ENCODE measurements at places on chromosomes 1 and 21. TPM values are rescaled to one million over a fixed set of nuclear protein-coding genes. Genes with fewer than 3 reads are reported as not detected.

Gene OR14I1
- not detected for total RNA-seq

GRCh38 chr1:192445839-192446489 lies 129.2 kb downstream of the RGS21 start:
- DNase-seq = peak; percentile 38

Gene ITGB2
- total RNA-seq = 0.26 TPM

DNA sequence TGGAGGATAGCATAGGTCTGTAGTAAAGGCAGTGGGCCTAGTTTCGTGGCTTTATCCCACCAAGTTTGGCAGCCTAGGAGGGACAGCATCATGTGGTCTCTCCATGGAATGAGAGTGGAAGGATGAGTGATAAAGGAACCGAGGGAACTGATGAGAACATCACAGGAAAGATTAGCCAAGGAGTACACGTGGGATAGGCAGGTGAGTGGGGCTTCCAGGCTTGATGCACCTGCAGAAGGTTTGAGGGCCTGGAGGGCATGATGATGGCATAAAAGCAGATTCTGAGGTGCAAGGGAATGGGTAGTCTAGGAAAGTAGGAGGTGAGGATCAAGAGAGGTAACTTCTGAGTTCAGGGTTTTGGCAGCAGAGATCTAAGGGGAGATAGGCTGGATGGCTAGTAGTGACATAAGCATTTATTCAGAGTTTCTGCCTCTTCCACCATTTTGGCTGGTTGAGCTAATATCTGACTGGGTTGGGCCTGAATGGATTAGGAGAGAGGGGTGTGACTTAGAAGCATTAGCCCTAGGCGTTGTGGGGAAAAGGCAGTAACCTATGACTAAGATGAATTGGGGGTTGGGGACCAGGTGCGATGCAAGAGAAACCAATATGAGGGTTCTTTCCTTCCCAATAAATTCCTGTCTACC lies 9.1 kb downstream of the PTGFRN start:
- DNase-seq = peak; percentile 88

DNA sequence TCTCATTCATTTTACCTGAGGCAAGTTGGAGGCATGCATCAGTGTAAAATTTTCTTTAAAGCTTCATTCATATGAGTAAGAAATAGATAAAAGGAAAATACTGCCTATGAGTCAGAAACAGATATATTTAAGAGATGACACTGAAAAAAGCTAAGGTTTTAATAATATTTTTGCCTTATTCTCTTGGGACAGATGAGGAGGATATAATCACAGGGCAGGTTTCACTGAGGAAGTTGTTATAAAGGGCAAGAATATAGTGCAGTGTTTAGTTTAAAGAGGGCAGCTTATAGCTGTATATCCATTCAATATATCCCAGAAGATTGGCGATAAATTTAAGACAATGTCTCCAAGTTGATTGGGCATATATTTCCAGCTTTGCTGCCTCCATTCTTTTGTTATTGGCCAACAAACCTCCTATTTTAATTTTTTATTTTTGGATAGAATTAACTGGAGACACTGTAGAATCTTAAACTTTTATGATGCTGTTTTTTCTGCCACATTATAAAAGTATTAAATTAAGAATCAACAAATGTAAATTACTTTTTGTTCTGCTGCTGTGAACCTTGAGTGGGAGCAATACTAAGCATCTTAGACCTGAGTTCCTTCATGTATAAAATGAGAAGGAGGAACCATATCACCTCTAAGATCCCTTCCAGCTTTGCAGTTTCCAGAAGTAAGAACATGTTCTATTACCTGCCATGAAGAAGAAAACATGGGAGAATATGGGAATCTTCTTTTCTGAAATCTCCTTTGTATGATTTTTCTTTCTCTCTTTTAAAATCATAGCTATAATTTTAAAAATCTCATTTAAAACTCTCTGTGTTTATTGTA lies 171.6 kb downstream of the S1PR1 start:
- DNase-seq = no peak

DNA sequence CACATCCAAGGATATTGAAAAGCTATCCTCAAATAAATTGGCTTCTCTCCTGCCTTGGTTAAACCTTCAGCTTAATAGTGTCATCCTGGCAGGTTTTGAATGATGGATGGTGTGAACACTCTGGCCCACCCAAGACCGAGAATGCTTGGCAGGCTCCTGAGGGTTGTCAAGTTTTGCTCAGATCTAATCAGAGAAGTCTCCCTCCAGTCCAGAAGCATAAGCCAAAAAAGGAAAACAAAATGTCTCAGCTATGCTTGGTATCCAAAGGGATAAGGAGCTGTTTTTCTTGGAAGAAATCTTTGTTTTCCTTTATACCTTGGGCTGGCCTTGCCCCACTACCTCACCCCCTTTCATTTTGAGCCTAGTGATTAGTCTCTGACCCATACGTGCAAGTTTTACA lies 172.7 kb downstream of the CRB1 start:
- DNase-seq = no peak

GRCh38 chr1:81689531-81689941 lies 111.2 kb upstream of the ADGRL2 start:
- peak; percentile 56 for DNase-seq

DNA sequence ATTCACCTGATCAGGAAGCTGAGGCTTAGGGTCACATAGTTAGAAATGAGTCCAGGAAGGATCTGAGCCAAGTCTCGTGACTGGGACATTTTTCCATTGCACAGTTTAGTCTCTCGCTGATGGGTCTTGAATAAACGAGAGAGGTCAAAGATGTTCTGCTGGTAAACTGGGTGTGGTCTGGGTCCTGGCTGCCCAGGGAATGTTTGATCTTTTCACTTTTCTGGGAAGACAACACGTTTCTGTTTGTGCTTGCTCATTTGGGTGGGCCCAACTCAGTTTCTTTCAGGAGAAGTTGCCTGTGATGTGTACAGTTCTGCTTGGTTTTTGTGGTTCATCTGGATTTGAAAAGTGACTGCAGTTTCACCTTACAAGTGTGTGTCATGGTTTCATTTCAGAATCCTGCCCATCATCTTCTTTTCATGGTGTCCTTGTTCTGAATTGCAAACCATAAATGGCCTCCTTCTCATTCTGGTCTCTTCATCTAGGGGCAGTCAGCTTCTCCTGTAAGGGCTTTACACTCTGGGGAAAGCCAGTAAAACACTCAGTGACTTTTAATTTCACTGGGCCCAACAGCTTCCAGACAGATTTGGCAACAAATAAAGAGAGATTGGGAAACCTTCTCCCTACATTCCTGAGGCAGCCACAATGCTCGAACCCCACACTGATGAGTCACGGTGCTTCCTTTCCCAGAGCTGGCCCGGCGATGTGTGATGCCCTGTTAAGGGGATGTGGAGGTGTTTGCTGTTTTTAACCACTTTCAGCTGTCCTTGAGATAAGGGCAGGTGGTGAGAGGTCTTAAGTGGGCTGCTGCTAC lies 7.2 kb upstream of the TACSTD2 start:
- peak; percentile 96 for DNase-seq

- DNase-seq = no peak
These were observed 17.4 kb downstream of the DNM3 start for GRCh38 chr1:171858696-171859095.

DNA sequence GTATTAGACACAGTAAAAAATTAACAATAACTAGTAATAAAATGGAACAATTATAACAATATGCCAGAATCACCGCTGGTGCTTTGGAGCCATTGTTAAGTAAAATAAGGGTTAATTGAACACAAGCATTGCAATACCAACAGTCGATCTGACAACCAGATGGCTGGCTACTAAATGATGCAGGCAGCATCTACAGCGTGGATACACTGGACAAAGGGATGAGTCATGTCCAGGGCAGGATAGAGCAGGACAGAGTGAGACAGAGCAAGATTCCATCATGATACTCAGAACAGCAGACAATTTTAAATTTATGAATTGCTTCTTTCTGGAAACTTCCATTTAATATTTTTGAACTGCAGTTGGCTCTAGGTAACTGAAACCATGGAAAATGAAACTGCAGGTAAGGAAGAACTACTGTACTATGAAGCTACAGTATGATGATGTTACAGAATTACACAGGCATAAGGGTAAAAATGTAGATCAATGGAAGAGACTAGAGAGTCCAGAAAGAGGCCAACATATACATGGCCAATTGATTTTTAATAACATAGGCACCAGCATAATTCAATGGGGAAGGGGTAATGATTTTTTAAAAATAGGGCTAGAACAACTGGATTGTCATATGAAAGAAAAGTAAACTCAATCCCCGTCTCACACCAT lies 168.7 kb downstream of the RRAGC start:
- peak; percentile 76 for DNase-seq

GRCh38 chr1:180247061-180247460 lies 17.0 kb downstream of the LHX4 start:
- DNase-seq = peak; percentile 39

DNA sequence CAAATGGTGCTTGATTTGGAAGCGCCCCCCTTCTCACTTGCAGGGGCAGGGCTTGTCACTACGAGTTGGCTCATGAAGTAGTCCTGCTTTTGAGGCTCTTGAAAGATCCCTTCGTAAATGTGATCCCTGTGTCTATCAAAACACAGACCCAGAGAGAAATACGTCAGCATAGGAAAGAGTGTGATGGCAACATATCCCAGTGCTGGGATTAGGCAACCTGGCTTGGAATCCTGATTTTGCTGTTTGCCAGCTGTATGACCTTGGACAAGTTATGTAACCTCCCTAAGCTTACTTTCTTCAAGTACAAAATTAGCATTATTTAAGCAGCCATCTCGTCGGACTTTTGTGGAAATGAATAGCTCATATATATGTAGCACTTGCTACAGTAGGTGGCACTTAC lies 228.4 kb downstream of the ATG4C start:
- DNase-seq = no peak

Gene CCDC27
- total RNA-seq = not detected

- DNase-seq = no peak
These were observed 73.8 kb upstream of the ATP1A1 start for GRCh38 chr1:116299248-116299647.

GRCh38 chr1:248924696-248925532 lies 18.9 kb downstream of the PGBD2 start:
- DNase-seq = peak; percentile 47

DNA sequence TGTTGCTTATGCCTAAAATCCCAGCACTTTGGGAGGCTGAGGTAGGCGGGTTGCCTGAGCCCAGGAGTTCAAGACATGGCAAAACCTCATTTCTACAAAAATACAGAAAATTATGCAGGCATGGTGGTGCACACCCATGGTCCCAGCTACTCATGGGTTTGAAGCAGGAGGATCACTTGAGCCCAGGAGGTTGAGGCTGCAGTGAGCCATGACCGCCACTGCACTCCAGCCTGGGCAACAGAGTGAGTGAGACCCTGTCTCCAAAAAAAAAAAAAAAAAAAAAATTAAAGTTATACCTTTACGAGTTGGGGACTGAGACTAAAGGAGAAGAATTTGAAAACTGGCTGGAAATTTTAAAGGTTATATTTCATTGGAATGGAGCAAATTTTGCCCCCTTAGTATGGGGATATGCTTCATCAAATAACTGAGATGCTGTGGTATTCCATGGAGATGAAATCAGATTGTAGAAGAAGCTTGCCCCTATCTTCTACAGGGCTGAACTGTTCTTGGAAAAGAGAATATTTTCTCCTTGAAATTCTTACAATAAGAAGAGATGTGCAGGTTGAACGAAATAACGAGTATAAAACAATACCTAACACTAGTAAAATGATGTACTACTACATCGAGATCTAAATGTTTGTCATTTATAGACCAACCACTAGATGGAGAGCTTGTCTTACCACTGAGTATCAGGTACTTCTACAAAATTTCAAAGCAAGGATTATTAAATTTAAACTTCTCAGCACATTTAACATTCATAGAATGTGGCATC lies 34.9 kb upstream of the SCYL3 start:
- DNase-seq = peak; percentile 59

Gene APCS
- total RNA-seq = not detected

Gene RPTN
- total RNA-seq = 0.53 TPM

GRCh38 chr1:217527151-217527550 lies 103.7 kb downstream of the GPATCH2 start:
- peak; percentile 88 for DNase-seq

DNA sequence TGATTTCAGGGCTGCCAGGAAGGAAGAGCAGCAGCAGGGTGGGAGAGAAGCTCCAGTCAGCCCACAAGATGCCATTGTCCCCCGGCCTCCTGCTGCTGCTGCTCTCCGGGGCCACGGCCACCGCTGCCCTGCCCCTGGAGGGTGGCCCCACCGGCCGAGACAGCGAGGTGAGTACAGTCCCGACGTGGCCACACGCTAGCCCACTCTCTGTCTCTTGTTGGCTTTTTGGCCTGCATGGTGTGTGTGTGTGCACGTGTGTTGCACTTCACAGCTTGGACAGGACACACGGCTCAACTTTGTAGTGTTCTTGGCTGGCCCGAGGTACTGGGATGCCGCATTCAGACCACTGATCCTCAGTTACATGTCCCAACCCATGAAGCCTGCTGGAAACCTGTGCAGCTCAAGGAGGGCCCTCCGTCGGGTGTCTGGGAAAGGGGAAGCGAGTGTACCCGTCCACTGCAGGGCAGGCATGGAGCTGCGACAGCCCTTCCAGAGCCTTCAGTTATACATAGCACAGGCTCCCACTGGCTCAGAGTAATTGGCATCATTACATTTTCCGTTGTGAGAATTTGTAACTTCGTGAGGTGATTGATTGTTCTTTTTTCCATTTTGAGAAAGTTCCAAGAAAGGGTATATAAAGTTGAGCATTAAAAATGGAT lies 454 bp downstream of the CORT start:
- DNase-seq = no peak

- no peak for DNase-seq
These were observed 124.3 kb upstream of the PDE4B start for GRCh38 chr1:65668368-65668767.

DNA sequence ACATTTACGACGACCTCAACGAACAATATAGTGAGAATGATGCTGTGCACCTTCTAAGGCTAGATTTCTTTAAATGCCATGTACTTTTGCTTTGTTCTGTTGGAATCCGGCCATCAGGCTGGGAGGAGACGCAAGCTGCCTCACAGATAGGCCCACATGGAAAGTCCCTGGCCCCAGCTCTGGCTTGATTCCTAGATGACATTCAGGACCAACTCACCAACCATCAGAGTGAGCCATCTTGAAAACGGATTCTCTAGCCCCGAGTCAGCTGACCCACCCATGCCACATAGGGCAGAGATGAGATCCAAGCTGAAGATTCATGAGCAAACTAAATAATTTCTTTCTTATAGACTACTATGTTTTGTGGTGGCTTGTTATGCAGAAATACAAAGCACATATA lies 164.4 kb downstream of the ZNF281 start:
- peak; percentile 49 for DNase-seq

GRCh38 chr1:170967042-170967910 lies 31.9 kb downstream of the MROH9 start:
- peak; percentile 51 for DNase-seq

- DNase-seq = no peak
These were observed 28.3 kb upstream of the COL18A1 start for GRCh38 chr21:45376459-45377324.

DNA sequence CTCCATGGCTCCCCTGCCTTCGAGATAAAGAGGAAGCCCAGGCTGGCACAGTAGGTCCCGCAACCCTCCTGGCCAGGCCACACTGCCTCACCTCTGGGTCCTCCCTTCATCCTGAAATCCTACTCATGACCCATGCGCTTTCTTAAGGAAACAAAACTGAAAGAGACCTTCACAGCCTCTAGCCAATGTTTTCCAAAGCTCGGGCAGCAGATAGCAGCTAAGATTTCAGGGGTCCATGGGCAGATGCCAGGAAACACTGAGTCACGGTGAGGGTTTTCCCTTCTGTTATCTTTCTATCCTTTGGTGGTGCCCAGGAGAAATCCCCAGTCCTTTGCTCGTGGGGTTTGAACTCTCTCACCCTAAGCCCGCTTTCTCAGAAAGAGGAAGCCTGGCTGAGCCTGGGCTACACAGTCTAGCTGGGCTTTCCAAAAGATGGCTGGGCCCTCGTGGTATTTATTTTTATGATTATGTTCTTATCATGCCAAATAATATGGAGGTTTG lies 26.6 kb downstream of the TTC39A start:
- DNase-seq = no peak

- no peak for DNase-seq
These were observed 17.6 kb upstream of the CLIC4 start for GRCh38 chr1:24727501-24728216.
